ENCODE measurements at places on chromosomes 4 and X.

- DNase-seq = no peak
These were observed 27.1 kb downstream of the PDLIM3 start for GRCh38 chr4:185508181-185508580.

GRCh38 chr4:20217521-20217920 is 34.2 kb upstream of the SLIT2 start:
- no peak for DNase-seq

DNA sequence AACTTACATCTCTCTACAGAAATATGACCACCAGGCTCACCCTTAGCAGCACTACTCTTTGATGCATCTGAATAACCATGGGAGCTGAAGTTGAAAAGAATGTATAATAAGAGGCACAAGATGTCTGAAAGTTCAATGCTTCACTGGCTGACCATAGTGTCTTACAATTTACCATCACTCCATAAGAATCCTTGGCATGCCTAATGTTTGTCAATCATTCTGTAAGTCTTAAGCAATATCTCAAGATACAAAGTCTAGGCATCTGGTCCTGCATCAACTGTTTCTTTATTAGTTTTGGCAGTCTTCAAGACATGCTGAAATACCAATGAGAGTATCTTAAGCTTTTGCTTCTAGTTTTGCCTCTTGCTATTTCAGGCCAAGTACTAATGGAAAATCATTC is 755.5 kb downstream of the STIM2 start:
- DNase-seq = no peak

GRCh38 chrX:136607236-136607635 is 40.7 kb upstream of the CD40LG start:
- no peak for DNase-seq

DNA sequence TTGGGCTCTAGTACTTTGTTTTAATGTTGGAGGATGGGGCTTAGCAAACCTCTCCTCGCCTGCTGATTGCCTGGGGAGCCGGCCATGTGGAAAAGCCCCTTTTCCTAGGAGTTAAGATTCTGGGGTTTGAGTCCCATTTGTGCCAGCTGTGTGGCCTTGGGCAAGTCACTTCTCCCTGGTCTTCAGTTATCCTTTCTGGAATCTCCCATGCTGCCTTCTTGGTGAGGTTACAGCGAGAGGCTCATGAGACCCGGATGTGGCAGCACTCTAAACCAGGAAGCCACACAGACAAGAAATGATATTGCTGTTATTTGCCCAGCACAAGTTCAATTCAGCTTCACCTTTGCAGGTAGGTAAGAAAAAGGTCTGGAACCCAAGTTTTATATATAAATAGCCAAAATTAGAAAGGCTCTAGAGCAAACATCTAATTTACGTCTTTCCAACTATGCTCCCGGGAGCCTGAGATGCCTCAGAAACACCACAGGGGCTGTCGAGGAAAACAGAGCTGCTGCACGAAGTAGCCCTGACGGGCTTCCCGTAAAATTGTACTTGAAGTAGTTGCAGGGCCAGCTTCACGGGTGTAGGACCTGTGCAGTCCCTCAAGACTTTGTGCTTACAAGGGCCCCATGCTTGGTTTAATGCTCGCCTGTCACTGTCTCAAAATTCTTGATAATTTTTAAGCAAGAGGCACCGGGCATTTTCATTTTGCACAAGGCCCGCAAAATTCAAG is 8.3 kb upstream of the SASH3 start:
- DNase-seq = no peak

DNA sequence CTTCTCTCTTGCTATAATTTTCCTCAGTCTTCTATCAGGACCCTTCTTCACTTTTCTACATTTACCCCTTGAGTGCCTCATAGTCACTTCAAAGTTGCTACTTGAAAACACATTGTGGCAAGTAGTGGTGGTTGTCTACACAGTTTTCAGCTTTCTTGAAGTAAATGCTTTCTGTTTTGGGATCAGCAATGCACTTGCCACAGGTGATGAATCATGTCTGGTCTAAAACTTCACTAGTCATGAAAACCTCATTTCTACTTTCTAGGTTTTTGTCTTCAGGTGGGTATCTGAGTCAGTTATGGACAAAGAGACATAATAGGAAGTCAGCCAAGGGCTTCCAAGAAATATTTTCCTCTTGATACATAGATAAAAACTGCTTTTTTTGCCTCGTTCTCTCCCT is 359.2 kb downstream of the CCSER1 start:
- DNase-seq = no peak

DNA sequence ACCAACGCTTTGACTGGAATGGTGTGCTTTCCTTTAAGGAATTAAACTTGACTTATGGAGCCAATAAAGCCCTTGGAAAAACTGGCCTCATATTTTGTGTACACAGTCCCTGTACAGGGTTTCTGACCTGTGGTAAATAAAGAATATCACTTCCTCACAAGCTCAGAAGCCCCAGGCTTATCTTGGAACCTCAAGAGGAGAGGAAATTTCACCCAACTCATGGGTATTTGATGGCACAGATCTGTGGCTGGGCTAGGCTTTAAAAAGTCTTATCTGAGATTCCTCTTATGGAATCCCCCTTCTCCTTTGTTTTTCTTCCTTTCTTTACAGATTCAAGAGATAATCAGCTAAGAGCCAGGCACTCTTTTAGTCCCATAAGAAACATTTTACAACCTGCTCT is 89.3 kb upstream of the USP38 start:
- DNase-seq = no peak

DNA sequence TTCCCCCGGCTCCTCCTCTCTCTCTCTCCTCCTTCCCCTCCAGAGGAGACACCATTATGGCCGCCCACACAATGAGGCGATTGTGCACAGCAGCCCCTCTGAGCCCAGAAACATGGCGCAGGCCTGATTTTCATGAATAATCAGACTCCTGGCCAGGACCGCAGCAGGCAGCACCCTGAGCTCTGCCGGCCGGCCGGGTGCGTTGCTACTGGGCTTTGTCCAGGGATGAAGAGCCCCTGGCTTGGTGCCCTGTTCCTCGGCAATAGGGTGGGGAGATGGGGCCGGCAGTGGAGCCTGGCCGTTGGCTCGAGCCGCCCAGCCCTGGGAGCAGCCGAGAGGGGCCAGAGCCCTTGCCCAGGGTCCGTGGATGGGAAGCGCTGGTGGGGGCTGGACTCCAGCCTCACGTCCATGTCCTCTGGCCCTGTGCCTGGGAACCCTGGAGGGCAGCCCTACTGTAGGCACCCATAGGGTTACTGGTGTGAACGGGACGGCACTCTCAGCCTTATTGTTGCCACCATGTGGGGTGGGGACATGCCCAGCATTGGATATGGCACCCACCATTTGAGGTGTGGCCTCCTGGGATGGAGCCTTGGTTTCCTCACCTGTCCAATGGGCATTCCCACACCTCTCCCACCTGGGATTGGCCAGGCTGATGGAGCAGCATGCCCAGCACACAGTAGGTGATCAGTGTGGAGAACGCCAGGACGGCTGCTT is 103.0 kb downstream of the SORCS2 start:
- DNase-seq = no peak

DNA sequence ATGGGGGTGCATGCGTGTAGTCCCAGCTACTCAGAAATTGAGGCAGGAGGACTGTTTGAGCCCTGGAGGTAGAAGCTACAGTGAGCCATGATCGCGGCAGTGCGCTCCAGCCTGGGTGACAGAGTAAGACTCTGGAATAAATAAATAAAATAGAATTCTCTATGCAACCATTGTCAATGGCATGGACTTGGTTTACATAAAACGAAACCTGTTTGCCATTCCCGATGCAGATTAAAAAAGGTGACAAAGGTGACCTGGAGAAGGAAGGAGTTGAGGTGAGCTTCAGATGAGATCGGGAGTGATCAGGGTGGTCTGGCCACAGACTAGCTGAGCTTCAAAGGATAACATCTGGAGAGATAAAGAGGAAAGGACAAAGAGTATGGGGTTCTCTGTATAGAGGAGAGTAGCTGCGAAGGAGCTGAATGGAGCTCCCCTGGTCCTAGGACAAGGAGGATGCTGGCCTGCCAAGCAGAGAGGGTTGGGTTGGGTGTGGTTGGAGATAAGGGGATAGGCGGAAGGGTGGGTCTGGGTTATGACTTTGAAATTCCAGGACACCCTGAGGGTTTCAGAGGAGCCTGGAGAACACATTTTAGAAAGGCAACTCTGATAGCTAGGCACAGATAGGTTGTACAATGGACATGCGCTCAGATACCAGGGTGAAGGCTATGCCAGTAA is 98.6 kb downstream of the RBM47 start:
- DNase-seq = no peak

DNA sequence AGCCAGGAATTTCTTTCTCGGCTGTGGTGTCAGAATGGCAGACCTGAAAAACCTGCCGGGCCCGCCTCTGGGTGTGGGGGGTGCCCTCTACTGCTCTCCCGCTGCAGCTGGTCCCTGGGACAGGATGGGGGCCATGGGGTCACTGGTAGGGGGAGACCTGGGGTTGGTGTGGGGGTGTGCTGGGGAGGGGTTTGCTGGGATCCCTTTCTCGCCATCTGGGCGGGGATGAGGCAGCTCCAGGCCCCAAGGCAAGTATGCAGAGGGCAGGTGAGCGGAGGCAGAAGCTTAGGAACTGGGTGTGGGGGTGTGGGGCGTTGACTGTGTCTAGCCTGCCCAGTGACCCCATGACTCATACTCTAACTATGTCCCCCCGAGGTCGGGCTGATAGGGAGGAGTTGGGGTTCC is 884 bp downstream of the CCDC120 start:
- DNase-seq = no peak

DNA sequence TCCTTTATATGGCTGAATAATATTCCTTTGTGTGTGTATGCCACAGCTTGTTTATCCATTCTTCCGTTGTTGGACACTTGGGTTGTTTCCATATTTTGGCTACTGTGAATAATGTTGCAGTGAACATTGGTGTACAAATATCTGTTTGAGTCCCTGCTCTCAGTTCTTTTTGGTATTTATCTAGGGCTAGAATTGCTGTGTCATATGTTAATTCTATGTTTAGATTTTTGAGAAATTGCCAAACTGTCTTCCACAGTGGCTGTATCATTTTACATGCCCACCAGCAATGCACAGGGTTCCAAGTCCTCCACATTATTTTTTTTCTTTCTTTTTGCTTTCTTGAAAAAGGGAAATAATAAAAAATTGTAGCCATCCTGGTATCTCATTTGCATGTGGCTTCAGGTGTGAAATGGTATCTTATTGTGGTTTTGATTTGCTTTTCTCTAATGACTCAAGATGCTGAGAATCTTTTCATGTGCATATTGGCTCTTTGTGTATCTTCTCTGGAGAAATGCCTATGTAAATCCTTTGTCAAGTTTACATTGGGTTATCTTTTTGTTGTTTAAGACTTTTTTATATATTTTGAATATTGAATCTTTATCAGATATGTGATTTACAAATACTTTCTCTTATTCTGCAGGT is 129.7 kb downstream of the RAPGEF2 start:
- DNase-seq = no peak

DNA sequence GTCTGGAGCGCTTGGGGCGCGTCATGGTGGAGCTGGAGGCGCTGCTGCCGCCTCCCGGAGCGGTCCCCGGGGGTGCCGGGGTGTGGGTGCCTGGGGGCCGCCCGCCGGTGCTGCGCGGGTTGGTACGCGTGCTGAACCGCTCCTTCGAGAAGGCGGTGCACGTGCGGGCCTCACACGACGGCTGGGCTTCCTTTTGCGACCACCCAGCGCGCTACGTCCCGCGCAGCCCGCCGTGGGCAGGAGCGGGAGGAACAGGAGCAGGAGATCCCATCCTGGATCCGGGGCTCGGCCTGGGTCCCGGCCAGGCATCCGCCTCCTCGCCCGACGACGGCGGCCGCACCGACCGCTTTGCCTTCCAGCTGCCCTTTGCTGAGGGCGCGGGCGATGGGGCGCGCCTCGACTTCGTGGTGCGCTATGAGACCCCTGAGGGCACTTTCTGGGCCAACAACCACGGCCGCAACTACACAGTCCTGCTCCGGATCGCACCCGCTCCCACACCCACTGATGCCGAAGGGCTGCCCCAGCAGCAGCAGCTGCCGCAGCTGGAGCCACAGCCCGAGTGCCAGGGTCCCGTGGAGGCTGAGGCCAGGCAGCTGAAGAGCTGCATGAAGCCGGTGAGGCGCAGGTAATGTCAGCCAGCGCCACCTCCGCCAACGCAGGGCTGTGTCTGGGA is 792 bp downstream of the PPP1R3F start:
- no peak for DNase-seq

- DNase-seq = no peak
These were observed 17.2 kb upstream of the POLA1 start for GRCh38 chrX:24676403-24677024.

DNA sequence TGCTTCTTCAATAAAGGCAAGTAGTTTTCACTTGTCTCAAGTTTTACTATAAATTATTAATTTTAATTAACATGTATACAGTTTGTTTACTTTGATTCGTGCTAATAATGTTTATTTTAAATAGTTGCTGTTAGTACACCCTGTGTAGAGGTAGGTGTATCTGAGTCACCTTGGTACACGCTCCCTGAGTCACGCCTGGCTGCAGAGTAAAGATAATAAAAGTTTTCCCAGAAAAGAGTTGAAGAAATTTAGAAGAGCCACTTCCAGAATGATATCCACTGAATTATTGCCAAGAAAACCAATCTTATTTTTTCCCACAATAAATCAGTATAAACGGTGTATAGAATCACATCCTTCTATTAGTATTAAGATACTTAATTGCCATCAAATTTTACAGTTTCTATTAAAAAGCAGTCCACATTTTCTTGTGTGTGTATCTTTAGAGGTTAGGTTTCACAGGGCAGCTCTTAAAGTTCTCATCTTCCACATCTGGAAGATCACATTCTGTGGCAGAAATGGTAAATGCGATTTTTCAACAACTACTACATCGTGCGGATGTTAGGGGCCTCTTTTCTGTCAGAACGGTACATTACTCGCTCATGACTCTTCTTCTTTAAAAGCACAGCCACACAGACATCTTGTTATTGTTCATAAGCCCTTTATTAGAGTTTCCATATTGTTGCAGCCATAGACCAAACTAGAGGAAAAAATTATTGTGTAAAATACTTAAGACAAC is 55.4 kb downstream of the HADH start:
- DNase-seq = no peak

DNA sequence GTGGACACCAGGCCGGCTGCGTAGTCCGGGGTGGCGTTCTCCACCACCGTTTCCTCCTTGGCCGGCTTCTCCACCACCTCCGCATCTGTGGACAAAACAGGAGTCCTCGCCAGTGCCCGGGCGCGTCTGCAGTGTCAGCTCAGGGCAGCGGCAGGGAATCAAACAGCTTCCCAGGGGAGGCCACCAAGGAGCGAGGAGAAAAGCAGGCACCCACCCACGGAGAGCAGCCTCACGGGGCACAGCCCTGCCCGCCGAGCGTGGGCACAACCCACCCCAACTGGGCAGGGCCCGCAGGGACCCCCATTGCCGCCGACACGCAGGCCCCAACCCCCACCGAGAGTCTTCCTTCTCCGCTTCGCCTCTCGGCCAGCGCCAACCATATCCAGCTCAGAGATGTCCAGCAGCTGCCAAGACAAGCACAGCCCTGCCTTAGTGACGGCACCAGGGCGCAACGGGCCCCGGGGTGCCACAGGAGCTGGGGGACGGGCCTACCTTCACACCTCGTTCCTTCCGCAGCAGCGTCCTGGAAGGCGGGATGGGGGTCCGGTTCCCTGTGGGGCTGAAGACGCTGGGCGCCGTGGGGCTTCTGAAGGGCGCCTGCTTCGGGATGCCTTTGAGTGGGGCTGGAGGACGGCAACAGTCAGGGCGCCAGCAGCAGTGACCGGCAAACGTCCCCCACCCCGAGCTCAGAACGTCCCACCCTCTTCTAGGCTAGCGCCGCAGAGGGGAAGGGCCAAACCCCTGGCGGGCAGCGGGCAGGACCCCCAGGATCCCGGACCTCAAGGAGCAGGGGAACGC is 22.8 kb downstream of the NELFA start:
- no peak for DNase-seq

- no peak for DNase-seq
These were observed 722 bp downstream of the NAAA start for GRCh38 chr4:75939890-75940691.

All from AG04450 (cell line).